ENCODE measurements at places on chromosomes 2 and 18. TPM values are rescaled to one million over a fixed set of nuclear protein-coding genes. Genes with fewer than 3 reads are reported as not detected.

Gene CCDC74B
- 5.6 TPM for total RNA-seq

Gene MAP3K20
- total RNA-seq: 14.1 TPM

Gene PER2
- 10.0 TPM for total RNA-seq

Gene RFTN2
- total RNA-seq: 26.0 TPM

Gene SPATA3
- total RNA-seq: not detected

Gene FABP1
- total RNA-seq: not detected

Gene KCNJ13
- total RNA-seq: 3.8 TPM

Gene GALNT3
- 7.8 TPM for total RNA-seq

Gene C1GALT1C1L
- total RNA-seq: not detected

Gene CPLX4
- total RNA-seq: not detected

Gene NEDD4L
- 434 TPM for total RNA-seq

Gene OR6B2
- not detected for total RNA-seq

Gene ADD2
- 552 TPM for total RNA-seq

Gene UPP2
- total RNA-seq: 3.1 TPM

Gene DHRS9
- 0.94 TPM for total RNA-seq

Gene GRB14
- total RNA-seq: 19.1 TPM

Gene NPHP1
- total RNA-seq: 6.3 TPM

Gene HAUS1
- 37.9 TPM for total RNA-seq

Gene LINC00305
- not detected for total RNA-seq

Gene IL36RN
- total RNA-seq: not detected

Gene IL18R1
- total RNA-seq: 0.63 TPM

Gene UCN
- total RNA-seq: not detected

Gene PLCD4
- total RNA-seq: 2.2 TPM

Gene REG3G
- not detected for total RNA-seq

Data from parietal lobe (tissue), 2 donors.